T-cell (primary cell): ENCODE measurements at places on chromosomes 1 and 21. TPM values are rescaled to one million over a fixed set of nuclear protein-coding genes. Genes with fewer than 3 reads are reported as not detected.

- no peaks in the 10 kb centered on the region for H3K27me3 ChIP-seq
- no peak for DNase-seq
- no peaks in the 10 kb centered on the region for H3K4me1 ChIP-seq
- no peak overlapping the region for H3K4me3 ChIP-seq
- no peak overlapping the region for H3K27ac ChIP-seq
Measured at GRCh38 chr1:172778456-172779455, 119.9 kb downstream of the FASLG start.

DNA sequence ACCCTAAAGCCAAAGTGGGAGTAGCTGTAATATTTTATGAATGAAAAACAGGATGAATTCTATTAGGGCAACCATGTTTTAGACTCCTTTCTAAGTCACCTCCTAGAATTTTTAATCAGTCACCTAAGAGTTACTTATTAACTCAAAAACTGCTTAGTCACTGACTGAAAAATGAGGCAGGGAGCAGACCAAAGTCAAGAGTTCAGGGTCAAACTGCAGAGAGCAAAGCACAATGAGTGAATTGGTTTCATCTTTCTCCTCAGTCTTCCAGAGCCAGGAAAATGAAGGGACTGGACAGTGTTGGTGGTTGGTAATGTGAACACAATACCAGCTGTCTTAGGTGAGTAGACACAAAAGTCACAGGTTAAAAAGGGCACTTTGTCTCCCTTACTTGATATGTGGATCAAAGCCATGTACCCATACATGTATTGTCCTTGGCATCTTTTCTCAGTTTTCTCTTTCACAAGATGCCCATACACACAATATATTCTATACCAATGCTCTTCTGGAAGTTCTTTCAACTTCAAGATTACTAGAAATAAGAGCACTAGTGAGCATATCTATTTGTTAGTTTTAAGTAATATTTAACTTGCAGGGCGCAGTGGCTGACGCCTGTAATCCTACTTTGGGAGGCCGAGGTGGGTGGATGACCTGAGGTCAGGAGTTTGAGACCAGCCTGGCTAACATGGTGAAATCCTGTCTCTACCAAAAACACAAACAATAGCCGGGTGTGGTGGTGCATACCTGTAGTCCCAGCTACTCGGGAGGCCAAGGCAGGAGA lies 42.2 kb downstream of the ATP1B1 start:
- H3K4me3 ChIP-seq = no peak overlapping the region
- H3K27ac ChIP-seq = no peak overlapping the region
- no peaks in the 10 kb centered on the region for H3K27me3 ChIP-seq
- no peaks in the 10 kb centered on the region for H3K4me1 ChIP-seq

DNA sequence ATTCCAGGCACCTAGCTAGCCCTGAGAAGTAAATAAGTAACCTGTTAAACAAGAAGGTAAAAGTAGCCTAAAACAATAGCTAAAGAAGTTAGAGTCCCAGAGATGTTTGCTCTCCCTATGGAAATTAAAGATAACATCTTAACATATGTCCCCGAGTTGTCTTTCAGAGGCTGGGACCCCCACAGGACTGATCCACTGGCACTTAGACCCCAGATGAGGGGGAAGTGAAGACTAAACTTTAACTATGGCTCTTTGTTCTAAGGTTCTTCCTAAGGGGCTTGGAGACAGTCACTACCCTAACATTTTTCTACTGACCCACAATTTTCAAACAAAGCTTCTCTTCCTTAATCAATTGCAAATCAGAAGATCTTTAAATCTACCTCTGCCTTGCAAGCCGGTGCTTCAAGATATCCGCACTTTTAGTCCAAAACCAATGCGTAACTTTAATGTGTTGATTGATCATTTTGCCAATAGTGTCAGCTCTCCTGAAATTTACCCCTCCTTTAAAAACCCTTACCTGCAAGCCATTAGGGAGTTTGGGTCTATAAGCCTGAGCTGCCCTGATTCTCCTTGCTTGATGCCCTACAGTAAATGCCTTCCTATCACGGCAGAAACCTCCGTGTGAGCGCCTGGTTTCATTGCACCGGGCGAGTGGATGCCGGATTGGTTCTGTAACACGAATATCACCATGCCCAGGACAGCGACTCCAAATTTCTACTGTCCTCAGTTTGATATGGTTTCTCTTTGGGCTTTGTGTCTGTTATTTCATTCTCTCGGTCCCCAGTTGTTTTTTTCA lies 404.4 kb downstream of the SIPA1L2 start:
- DNase-seq = no peak
- no peaks in the 10 kb centered on the region for H3K36me3 ChIP-seq
- no peak overlapping the region for H3K4me3 ChIP-seq
- H3K27me3 ChIP-seq = no peaks in the 10 kb centered on the region

GRCh38 chr1:51877434-51878307 lies 856 bp downstream of the NRDC start:
- DNase-seq = no peak
- peak overlapping the region; percentile 89 for H3K27ac ChIP-seq
- H3K27me3 ChIP-seq = no peaks in the 10 kb centered on the region
- H3K36me3 ChIP-seq = peaks cover 2% of the 10 kb centered on the region
- H3K4me1 ChIP-seq = peaks cover 36% of the 10 kb centered on the region

GRCh38 chr1:81681601-81682266 lies 119.0 kb upstream of the ADGRL2 start:
- H3K4me1 ChIP-seq = no peaks in the 10 kb centered on the region
- no peaks in the 10 kb centered on the region for H3K27me3 ChIP-seq
- no peak for DNase-seq
- no peak overlapping the region for H3K4me3 ChIP-seq

GRCh38 chr21:43775795-43776430 lies at the start of gene CSTB:
CSTB (minus strand) TSS chr21:43776308; CDS start chr21:43776269, 39 bp downstream.
- H3K4me1 ChIP-seq = peaks cover 16% of the 10 kb centered on the region
- peaks cover 20% of the 10 kb centered on the region for H3K36me3 ChIP-seq
- H3K27ac ChIP-seq = no peak within 1 kb of the TSS
- no peaks in the 10 kb centered on the region for H3K27me3 ChIP-seq
- peak; percentile 84 for DNase-seq
- H3K4me3 ChIP-seq = peak within 1 kb of the TSS; percentile 79

- no peak overlapping the region for H3K27ac ChIP-seq
- H3K4me1 ChIP-seq = no peaks in the 10 kb centered on the region
- no peak for DNase-seq
- H3K27me3 ChIP-seq = peaks cover 25% of the 10 kb centered on the region
Measured at GRCh38 chr1:7296968-7297367, 474.1 kb upstream of the VAMP3 start.

Gene DNM3
- total RNA-seq = 2.5 TPM

DNA sequence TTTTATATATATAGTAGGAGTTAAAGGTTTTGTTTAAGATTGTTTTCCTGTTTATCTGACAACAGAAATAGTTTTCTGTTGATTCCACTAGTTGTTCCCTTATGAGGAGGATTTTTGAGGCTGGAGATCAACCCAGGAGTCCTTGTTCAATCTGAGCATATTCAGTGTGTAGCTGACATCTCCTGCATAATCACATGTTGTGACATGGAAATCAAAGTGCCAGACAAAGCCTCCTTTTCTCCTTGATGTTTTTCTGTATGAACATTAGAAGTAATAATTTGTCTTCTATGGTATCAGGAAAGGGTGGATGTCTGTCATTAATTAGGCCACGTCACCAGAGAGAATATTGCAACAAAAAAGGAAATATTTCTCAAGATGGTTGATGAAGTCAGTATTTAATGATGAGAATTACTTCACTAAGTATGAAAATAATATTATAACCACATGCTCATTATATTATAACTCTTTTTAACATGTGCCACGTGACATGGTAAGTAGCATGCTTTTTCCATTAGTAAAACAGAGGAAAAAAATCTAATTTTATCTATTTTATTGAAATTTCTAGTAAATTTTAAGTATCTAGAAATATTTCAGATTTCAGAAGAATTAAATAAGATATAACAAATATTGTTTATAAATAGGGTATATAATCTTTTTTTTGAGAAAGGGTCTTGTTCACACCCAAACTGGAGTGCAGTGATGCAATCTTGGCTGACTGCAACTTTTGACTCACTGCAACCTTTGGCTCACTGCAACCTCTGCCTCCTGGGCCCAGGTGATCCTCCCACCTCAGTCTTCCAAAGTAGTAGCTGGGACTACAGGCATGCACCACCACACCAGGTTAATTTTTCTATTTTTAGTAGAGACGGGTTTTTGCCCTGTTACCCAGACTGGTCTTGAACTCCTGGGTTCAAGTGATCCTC lies 223.5 kb downstream of the HMCN1 start:
- no peak overlapping the region for H3K27ac ChIP-seq
- DNase-seq = no peak
- no peak overlapping the region for H3K4me3 ChIP-seq
- no peaks in the 10 kb centered on the region for H3K27me3 ChIP-seq
- no peaks in the 10 kb centered on the region for H3K4me1 ChIP-seq

Gene IGSF5
- total RNA-seq = not detected

Gene NIBAN1
- 19.9 TPM for total RNA-seq

DNA sequence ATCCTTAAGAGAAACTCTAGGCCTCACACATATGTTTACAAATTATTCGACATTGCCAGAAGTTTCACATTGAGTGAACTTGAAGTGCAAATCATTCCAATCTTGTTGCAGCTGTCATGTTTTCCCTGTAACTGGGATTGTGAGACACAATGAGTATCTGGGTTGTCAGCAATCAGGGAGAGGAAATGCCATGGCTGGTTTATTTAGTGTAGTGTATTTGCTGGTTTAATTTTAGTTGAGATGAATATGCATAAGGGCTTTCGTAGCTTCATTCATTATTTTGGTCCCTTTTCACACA lies 54.2 kb upstream of the USP1 start:
- no peak overlapping the region for H3K4me3 ChIP-seq
- H3K27me3 ChIP-seq = no peaks in the 10 kb centered on the region
- no peak overlapping the region for H3K27ac ChIP-seq
- H3K36me3 ChIP-seq = no peaks in the 10 kb centered on the region
- no peak for DNase-seq

- no peaks in the 10 kb centered on the region for H3K4me1 ChIP-seq
- H3K27ac ChIP-seq = no peak overlapping the region
- H3K36me3 ChIP-seq = peaks cover 44% of the 10 kb centered on the region
- no peaks in the 10 kb centered on the region for H3K27me3 ChIP-seq
Measured at GRCh38 chr1:116408803-116409720, 36.0 kb downstream of the ATP1A1 start.

Gene COL8A2
- 0.09 TPM for total RNA-seq
